ENCODE measurements at places on chromosomes 2 and 18.

DNA sequence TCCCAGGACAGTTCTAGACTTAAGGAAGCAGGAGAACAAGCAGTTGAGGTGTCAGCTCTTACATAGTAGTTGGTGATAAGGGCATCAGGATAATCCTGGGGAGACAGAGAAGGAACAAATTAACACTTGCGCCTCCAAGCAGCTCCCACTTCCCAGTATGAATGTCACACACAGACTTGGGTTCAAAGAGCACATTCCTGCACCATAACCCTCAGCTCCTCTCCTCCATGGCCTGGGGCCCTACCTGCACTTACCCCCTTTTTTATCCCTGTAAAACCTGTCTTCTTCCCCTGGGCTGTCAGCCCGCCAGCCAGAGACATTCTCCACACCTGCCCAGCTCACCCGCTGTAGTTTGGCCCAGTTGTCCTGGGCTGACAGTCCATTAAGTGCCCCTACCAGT lies 3.9 kb upstream of the UCN start:
- no peak for DNase-seq
- peaks cover 8% of the 10 kb centered on the region for H3K4me1 ChIP-seq
- H3K27ac ChIP-seq = peak overlapping the region; percentile 72
- no peak overlapping the region for H3K4me3 ChIP-seq
- peaks cover 7% of the 10 kb centered on the region for H3K36me3 ChIP-seq

DNA sequence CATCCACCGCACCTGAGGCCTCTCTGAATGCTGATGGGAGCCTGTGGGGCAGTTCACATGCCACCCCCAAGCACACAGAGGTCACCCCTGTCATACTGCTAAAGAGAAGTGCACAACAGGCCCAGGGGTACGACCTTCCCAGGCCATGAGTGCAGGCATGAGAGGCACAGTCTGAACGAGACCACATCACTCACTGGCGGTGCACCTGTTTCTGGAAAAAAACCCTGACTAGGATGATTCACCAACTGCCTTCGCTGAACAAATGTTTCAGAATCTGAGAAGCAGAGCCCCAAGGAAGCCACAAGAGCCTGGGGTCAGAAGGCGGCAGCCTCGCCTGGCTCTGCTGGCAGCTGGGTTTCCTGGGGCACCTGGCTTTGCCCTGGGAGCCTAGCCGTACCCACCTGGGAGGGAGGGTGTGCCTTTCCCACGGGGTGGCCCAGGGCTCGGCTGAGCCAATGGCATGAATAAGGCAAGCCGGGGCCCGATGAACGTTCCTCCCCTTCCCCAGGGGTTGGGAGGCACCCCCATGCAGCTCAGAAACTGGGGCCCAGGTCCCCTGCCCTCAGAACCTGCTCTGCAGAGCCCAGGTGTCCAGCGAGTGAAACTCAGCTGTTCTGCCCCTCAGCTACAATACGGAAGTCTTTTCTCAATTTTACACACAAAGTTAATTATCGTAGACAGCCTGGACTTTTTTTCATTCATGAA lies 73.8 kb downstream of the HDAC4 start:
- H3K4me1 ChIP-seq = peaks cover 31% of the 10 kb centered on the region
- H3K4me3 ChIP-seq = no peak overlapping the region
- peak overlapping the region; percentile 61 for H3K27ac ChIP-seq
- H3K36me3 ChIP-seq = no peaks in the 10 kb centered on the region
- peak; percentile 18 for DNase-seq

DNA sequence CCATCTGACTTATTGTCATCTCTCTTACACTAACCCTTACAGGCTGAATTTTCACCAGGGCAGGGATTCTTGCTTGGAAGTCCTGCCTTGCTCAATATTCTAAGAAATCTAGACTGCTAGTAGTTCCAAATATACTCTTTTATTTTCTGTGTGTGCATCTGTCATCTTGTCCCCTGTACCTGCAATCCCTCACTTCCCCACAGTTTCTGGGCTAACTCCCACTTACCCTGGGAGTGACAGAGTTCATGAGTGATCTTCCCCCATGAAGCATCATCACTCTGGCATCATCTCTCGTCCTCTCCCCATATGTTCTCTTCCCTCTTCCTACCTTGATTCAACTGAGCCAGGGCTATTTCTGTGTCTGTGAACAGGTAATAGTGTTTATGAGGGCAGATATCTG lies 35.7 kb downstream of the HNMT start:
- no peak for DNase-seq
- H3K27ac ChIP-seq = no peak overlapping the region

DNA sequence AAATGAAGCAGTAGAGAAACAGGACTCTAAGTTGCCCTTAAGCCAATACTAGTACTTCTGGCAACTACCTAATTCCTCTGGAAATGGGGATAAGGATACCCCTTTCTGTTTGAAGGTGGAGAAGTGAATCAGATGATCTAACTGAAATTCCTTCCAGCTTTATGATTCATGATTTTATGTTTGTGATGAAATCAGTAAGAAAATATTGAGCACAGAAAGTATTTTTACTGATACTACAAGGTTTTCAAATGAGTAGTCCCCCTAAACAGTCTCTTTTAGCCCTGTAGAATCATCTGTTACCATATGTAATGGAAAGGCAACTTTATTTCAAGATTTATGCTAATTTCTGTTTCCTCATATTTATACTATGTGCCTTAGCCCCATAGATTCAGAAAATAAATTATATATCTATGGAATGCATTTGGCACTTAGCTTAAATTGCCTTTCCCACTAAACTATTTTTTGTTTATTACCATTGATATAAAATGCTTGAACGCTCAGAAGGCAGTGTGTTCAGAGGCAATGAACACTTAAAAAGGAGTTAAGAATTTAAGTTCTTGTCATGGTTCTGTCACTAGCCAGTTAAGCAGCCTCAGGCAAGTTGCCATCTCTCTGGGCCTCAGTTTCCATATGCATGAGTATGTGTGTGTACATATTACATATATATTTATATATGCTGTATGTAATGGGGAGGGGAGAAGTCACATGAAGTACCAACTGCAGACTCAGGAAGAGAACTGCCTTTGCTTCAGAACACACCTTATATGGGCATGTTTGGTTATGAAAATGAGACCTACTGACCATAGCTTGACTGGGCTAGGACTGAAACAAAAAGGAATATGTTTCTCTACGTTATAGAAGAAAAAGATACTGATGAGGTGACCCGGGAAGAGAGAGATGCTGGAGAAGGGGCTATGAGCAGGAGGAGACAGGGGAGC lies 97.7 kb downstream of the CDC42EP3 start:
- H3K27me3 ChIP-seq = no peaks in the 10 kb centered on the region
- no peak overlapping the region for H3K4me3 ChIP-seq
- no peak for DNase-seq
- no peaks in the 10 kb centered on the region for H3K36me3 ChIP-seq
- peaks cover 17% of the 10 kb centered on the region for H3K4me1 ChIP-seq
- H3K27ac ChIP-seq = no peak overlapping the region

DNA sequence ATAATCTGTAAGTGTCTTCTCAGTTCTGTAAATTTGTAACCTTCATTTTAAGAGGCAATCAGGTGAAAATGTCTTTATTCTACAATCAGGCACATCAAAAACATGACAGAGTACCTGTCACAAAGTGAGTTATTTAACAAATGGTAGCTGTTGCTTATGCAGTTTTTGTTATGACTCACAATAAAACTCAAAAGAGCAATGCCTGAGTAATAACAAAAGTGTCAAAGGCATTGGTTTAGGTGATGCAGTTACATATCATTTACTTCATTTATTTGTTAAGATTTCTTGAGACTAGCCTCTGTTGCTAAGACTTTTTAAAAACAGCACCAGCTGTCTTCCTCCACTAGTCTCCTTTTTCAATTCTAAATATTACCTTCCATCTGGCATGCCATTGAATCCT lies 177.8 kb downstream of the KIAA1328 start:
- peaks cover 2% of the 10 kb centered on the region for H3K36me3 ChIP-seq
- no peaks in the 10 kb centered on the region for H3K4me1 ChIP-seq
- H3K27me3 ChIP-seq = no peaks in the 10 kb centered on the region
- DNase-seq = no peak

GRCh38 chr2:233112329-233112728 lies 52.2 kb downstream of the INPP5D start:
- H3K36me3 ChIP-seq = peaks cover 27% of the 10 kb centered on the region
- DNase-seq = no peak
- no peaks in the 10 kb centered on the region for H3K27me3 ChIP-seq
- no peak overlapping the region for H3K27ac ChIP-seq

GRCh38 chr2:205934443-205934842 lies 151.5 kb downstream of the INO80D start:
- no peak overlapping the region for H3K27ac ChIP-seq
- DNase-seq = no peak
- peaks cover 39% of the 10 kb centered on the region for H3K27me3 ChIP-seq
- no peaks in the 10 kb centered on the region for H3K36me3 ChIP-seq
- no peaks in the 10 kb centered on the region for H3K4me1 ChIP-seq
- H3K4me3 ChIP-seq = no peak overlapping the region

DNA sequence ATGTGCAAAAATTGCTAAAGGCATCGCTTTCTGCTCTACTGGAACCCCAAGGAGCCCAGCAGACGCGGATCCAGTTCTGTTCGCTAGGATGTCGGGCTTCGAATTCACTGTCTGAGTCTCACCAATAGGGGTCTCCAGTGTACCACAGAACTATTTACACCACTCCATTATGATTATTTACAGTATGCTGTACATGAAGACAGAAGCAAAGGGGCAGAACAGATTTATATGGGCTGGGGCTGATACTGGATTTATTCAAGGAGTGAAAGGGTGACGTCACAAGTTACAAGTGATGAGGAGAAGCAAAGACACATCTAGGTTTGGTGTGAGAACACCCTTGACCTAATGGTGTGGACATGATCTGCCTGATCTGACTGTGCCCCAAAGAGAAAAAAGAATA lies 185.3 kb upstream of the ATP5MC3 start:
- no peaks in the 10 kb centered on the region for H3K36me3 ChIP-seq
- H3K4me1 ChIP-seq = no peaks in the 10 kb centered on the region
- H3K4me3 ChIP-seq = no peak overlapping the region

DNA sequence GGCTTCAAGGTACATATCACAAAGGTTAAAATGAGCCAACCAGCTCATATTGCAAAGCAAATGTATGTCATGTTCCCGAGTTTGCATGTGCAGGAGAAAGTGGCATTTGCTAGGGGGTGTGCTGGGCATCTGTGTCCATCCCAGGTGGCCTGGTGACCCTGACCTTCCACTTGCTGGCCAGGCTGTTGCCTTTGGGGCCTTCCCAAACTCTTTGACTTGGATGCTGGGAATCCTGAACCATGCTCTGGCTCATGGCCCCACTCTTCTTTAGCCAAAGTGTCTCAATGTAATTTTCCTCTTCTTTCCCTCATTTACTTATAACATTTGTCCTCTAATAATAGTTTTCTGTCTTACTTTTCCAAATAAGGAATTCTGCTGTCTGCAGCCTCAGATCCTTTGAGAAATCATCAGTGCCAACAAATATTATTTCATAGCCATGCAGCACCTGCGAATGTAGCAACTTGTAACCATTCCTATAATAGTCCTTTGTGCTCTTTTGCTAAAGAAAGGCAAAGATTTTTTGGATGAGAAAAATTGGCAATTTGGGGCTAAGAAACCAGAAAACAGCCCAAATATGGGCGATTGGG lies 64.2 kb downstream of the MTCL1 start:
- DNase-seq = no peak
- H3K4me3 ChIP-seq = no peak overlapping the region
- no peaks in the 10 kb centered on the region for H3K36me3 ChIP-seq
- H3K4me1 ChIP-seq = peaks cover 6% of the 10 kb centered on the region

GRCh38 chr18:46338205-46338604 lies 234.0 kb downstream of the HAUS1 start:
- H3K27ac ChIP-seq = no peak overlapping the region
- H3K27me3 ChIP-seq = peaks cover 72% of the 10 kb centered on the region
- DNase-seq = no peak
- no peak overlapping the region for H3K4me3 ChIP-seq
- peaks cover 31% of the 10 kb centered on the region for H3K4me1 ChIP-seq
- H3K36me3 ChIP-seq = peaks cover 7% of the 10 kb centered on the region

GRCh38 chr18:67926929-67927864 lies 410.7 kb upstream of the DSEL start:
- no peaks in the 10 kb centered on the region for H3K27me3 ChIP-seq
- H3K4me1 ChIP-seq = no peaks in the 10 kb centered on the region
- no peak overlapping the region for H3K27ac ChIP-seq
- H3K4me3 ChIP-seq = no peak overlapping the region
- DNase-seq = no peak

- peak overlapping the region; percentile 53 for H3K27ac ChIP-seq
- peaks cover 46% of the 10 kb centered on the region for H3K36me3 ChIP-seq
- H3K27me3 ChIP-seq = no peaks in the 10 kb centered on the region
- no peak overlapping the region for H3K4me3 ChIP-seq
Measured at GRCh38 chr2:113200236-113200635, 26.5 kb downstream of the PSD4 start.

DNA sequence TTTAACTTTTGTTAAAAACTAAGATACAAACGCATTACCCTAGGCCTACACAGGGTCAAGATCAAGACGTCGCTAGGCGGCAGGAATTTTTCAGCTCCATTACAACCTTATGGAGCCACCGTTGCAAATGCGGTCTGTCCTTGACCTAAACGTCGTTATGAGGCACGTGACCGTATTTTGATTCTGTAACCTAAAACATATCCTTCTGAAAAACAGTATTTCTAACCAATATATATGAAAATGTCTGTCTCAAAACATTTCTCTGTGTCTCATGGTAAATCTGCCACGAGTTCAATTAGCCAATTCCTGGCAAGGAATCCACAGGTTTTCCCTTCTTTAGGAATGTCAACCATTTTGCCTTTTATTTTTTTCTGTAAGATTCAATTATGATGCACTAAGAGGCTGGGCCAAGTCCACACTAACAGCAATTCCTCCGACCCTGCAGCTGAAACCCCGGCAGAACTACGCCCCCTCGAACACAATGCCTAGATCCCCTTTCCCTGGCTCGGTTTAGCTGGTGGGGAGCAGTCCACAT lies 1.7 kb downstream of the RTN4 start:
- peak overlapping the region; percentile 93 for H3K4me3 ChIP-seq
- H3K27me3 ChIP-seq = no peaks in the 10 kb centered on the region
- peaks cover 12% of the 10 kb centered on the region for H3K36me3 ChIP-seq

GRCh38 chr2:70084973-70085710 lies 2.1 kb upstream of the PCBP1 start:
- H3K36me3 ChIP-seq = peaks cover 57% of the 10 kb centered on the region
- peak; percentile 27 for DNase-seq
- peaks cover 64% of the 10 kb centered on the region for H3K4me1 ChIP-seq
- H3K27me3 ChIP-seq = no peaks in the 10 kb centered on the region
- peak overlapping the region; percentile 100 for H3K27ac ChIP-seq

GRCh38 chr2:74602586-74603281 lies 45.4 kb downstream of the M1AP start:
- H3K4me3 ChIP-seq = no peak overlapping the region
- no peaks in the 10 kb centered on the region for H3K36me3 ChIP-seq
- peaks cover 38% of the 10 kb centered on the region for H3K27me3 ChIP-seq

DNA sequence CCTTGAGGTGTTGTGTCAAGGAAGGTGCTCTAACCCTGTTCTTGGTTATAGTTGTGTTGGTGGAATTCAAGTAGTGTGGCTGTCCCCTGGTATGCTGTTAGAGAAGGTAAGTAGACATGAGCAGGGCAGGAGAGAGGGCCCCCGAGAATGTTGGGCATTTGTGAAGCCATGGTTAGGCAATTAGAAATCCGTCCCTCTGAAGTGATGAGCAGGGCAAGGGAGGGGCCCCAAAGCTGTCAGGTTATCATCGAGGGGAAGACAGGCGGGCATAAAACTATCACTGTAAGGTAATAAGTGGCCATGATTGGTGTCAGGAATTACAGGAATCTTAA lies 5.2 kb downstream of the XRCC5 start:
- H3K4me1 ChIP-seq = peaks cover 84% of the 10 kb centered on the region
- H3K27ac ChIP-seq = peak overlapping the region; percentile 91
- H3K4me3 ChIP-seq = peak overlapping the region; percentile 84
- no peaks in the 10 kb centered on the region for H3K27me3 ChIP-seq
- peaks cover 72% of the 10 kb centered on the region for H3K36me3 ChIP-seq
- no peak for DNase-seq
